Colonic mucosa (tissue), 4 donors: ENCODE measurements at places on chromosomes 6 and 20. TPM values are rescaled to one million over a fixed set of nuclear protein-coding genes. Genes with fewer than 3 reads are reported as not detected.

The C6orf58 gene
- total RNA-seq = not detected

The MYCT1 gene
- total RNA-seq = 4.8 TPM

The ETV7 gene
- total RNA-seq = 4.5 TPM

The SLC17A2 gene
- not detected for total RNA-seq

The C6orf118 gene
- not detected for total RNA-seq

The SAMD5 gene
- total RNA-seq = 13.8 TPM

- peak; percentile 94 for DNase-seq
These were observed at the start of gene AHI1 for GRCh38 chr6:135497412-135498184. Gene AHI1, minus strand, starts transcription at chr6:135497740. Its CDS starts 5,503 bp downstream, at chr6:135492237.

- DNase-seq = no peak
These were observed 39.8 kb upstream of the CDYL start for GRCh38 chr6:4736371-4736873.

DNA sequence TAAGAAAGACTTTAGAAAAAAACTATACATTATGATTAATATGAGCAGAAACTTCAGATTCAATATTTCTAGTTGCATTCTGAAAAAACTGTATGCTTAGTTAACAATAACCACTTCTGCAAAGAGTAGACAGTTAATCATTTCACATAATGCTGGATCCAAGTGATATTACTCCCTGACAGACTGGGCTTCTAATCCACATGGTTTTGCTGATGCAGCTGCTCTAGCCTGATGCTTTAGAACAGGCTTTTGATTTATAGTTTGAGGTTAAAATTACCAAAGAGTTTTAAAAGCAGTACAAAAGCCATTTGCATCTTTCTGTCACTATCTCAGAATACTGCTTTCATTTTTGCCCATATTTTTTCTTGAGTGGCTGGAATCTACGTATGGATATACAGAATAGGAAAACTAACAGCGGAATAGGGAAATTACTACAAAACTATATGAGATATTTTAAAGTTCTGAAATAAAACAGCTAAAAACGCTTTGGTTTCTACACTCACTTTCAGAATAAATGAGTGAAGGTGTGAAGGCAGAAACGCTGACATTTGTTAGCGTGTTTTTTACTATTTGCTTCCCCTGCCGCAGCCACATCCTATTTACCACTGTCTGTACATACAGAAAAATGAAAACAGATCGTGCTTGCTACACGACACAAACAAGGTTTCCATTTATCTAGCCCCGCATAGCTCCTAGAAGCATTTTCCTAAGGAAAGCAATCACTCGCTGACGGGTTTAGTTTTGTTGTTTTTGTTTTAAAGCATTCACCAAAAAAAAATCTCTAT is 61.7 kb downstream of the METTL24 start:
- no peak for DNase-seq

GRCh38 chr6:4698901-4699659 is 77.1 kb upstream of the CDYL start:
- no peak for DNase-seq

- no peak for DNase-seq
These were observed 35.3 kb downstream of the APCDD1L start for GRCh38 chr20:58479726-58480440.

DNA sequence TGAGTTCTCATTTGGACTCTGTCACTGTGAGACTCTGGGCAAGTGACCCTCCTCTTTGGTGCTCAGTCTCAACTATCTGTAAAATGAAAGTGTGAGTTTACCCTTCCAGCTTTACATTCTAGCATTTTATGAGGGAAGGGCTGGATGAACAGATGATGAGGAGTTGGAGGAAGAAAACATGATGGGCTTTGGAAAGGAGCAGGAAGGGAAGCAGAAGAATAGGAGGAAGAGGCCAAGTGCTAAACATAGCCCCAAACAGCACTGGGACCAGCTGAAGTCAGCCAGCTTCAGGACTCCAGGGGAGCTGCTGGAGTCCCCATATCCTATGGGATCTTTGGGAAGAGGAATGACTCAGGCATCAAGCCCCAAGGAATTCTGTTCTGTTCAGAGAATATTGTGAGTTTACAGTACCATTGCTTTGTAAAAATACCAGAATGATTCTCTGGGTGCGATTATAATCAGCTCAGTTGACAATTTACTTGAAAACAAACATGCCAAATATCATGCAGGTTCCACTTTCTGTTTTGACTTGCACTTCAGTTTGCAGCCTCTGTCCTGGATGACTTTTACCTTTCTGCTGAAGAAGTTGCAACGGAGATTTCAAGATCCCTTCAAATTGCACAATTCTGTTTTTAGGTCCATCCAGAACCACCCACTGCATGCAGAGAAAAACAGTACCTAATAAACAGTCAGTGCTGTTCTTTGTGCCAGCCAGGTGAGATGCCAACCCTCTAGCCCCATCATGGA is 3.2 kb downstream of the CD40 start:
- DNase-seq = no peak

DNA sequence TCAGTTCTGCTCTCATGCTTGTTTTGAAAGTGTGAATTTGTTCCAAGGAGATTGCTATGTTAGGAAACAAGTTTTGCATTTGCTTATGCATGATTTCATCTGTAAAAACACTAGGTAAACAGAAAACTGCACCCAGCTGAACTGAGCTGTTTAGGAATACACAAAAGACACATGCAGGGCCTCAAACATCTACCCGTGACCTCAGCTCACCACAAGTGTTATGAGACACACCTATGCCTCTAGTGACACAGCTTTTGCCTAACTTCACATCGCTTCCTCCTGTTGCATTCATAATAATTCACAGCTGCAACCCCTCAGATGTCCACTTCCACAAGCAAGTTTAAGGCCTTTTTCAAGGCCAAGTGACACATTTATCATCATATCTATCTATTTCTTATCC is 98.0 kb upstream of the SLC24A3 start:
- no peak for DNase-seq

- DNase-seq = no peak
These were observed 527.5 kb upstream of the ID4 start for GRCh38 chr6:19309661-19310060.

- DNase-seq = no peak
These were observed 36.6 kb downstream of the CITED2 start for GRCh38 chr6:139337830-139338229.

- peak; percentile 18 for DNase-seq
These were observed 79.0 kb upstream of the SPACA1 start for GRCh38 chr6:87968435-87969278.

GRCh38 chr6:36848658-36849441 is 9.6 kb upstream of the CPNE5 start:
- peak; percentile 84 for DNase-seq
